Epithelial cell of proximal tubule (primary cell): ENCODE measurements at places on chromosomes 5 and 9. TPM values are rescaled to one million over a fixed set of nuclear protein-coding genes. Genes with fewer than 3 reads are reported as not detected.

FAM151B gene
- 0.06 and 0.51 TPM in 2 replicates for total RNA-seq

PCDHB6 gene
- total RNA-seq, result not detected in 2 replicates

GRIA1 gene
- not detected in 2 replicates for total RNA-seq

FOXI1 gene
- not detected in 2 replicates for total RNA-seq

ANKRD18B gene
- total RNA-seq, result 3.1 and 3.4 TPM in 2 replicates

GABRA6 gene
- total RNA-seq, result not detected in 2 replicates

TMEM171 gene
- total RNA-seq, result 2.8 and 10.6 TPM in 2 replicates

ARID3C gene
- not detected in 2 replicates for total RNA-seq

SPARC gene
- 165 and 199 TPM in 2 replicates for total RNA-seq

C5orf52 gene
- total RNA-seq, result not detected in 2 replicates

BAAT gene
- 0.07 TPM in 1 of 2 replicates, not detected in the other for total RNA-seq

GM2A gene
- total RNA-seq, result 16.1 and 18.0 TPM in 2 replicates

OBP2B gene
- not detected in 2 replicates for total RNA-seq

PRR16 gene
- 0.23 and 0.94 TPM in 2 replicates for total RNA-seq

GLRA1 gene
- not detected in 2 replicates for total RNA-seq

GDA gene
- total RNA-seq, result 1.2 and 2.4 TPM in 2 replicates
